Keratinocyte (primary cell): ENCODE measurements at places on chromosomes 3 and 15. TPM values are rescaled to one million over a fixed set of nuclear protein-coding genes. Genes with fewer than 3 reads are reported as not detected.

- DNase-seq = no peak
Observed at GRCh38 chr3:48398701-48399386, 26.8 kb downstream of the FBXW12 start.

DNA sequence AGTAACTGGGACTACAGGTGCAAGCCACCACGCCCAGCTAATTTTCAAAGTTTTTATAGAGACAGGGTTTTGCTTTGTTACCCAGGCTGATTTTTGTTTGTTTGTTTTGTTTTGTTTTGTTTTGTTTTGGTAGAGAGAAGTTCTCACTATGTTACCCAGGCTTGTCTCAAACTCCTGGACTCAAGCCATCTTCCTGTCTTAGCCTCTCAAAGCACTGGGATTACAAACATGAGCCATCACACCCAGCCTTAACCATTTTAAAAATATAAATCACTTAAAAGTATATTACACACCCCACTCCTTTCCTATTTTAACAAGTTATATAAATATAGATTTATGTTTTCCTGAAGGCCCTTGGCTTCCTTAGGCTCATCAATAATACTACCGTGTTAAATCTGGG lies 6.5 kb upstream of the DYNC1LI1 start:
- DNase-seq = no peak

LMAN1L gene
- polyA plus RNA-seq = not detected in 3 replicates

GRCh38 chr3:50662408-50662807 lies 12.3 kb upstream of the DOCK3 start:
- no peak for DNase-seq

- no peak for DNase-seq
Observed at GRCh38 chr3:34381243-34381642, 582.8 kb downstream of the PDCD6IP start.
